ENCODE measurements at places on chromosomes 6 and 20. TPM values are rescaled to one million over a fixed set of nuclear protein-coding genes. Genes with fewer than 3 reads are reported as not detected.

DNA sequence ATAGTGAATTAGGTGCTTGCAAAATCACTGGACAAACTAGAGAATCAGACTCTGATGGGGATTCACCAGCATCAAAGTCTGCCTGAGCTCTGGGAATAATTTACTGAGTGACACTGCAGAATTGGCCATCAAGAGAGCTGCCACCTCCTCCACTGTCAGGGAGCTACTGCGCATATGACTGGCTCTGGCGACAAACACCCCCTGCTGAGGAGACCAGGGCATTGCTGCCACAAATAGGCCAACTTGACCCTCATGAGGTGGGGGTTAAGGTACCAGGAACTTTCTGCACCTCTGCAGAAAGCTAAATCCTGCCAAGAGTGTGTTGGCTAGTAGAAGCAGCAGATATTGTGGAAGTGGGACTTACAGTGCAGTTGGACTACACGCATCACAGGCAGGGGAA is 88.0 kb downstream of the CDS2 start:
- no peaks in the 10 kb centered on the region for H3K36me3 ChIP-seq
- H3K27me3 ChIP-seq: no peaks in the 10 kb centered on the region
- peaks cover 47% of the 10 kb centered on the region for H3K4me1 ChIP-seq
- no peak for DNase-seq

DNA sequence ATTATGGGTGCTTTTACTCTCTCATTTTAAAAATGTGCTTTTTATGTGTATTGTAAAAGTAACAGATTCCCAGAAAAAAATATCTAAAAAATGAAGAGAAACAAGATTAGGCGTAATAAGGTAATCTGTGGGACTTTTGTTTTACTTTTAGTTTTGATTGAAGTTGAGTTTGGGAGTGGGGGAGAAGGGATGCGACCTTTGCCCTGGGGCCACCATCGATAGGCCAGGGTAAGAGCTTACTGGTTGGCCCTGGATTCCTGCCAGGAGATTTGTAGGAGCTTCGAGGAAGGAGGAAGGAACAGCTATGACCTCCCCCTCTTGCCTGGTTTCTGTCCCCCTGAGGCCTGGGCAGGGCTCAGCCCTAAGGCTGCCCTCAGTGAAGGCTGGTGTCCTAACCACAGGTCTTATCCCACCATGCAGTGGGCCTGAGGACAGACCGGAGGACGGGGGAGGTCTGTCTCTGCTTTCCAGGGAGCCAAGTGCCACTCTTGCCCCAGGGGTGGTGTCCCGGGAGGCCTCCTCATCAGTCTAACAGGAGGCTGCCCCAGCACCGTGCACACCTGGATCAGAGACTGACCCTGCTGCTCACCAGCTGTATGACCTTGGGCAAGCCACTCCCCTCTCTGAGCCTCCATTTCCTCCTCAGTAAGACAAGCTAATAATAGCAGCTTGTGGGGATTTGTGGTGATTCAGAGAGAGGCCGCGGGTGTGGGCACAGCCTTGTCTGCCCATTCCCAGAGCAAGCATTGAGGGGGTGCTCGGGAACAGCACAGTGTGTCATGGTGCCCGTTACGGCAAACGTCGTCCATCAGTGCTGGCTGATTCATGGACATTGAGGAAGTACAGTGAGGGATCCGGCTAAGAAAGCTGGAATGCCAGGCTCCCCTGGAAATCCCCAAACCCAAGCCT is 21.2 kb downstream of the TGM2 start:
- H3K4me3 ChIP-seq: peak overlapping the region; percentile 25
- H3K4me1 ChIP-seq: peaks cover 39% of the 10 kb centered on the region
- H3K36me3 ChIP-seq: no peaks in the 10 kb centered on the region
- H3K27ac ChIP-seq: peak overlapping the region; percentile 87
- peak; percentile 91 for DNase-seq

OR2H1 gene
- total RNA-seq: not detected

DNA sequence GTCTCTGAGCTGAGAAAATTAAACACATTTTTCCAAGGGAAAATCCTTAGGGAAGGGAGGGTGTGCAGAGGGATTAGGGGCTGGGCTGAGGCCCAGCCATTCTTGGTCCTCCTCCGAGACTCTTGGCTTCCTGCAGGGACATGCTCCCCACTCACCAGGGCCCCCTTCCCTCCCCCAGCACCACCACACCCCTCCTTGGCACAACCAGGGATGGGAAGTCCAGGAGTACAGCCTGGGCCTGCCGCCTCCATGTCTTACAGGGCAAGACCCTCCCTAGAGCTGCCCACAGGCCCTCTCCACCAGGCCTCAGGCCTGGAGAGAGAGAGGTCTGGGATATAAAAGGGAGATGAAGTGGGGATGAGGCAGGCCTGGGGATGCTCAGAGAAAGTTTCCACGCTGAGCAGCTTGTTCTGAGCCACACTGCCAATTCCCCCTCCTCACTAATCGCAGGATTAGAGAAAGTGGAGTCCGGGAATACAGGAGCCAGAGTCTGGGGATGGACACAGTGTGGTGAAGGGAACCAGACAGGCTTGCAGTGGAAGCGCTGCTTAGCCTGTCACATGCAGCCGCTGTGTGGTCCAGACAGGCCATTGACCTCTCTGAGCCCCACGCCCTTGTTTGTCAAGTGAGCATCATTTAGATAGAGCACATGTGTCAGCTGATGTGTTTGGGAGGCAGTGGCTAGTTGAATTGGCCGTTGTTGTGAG is 105.5 kb downstream of the MRPL14 start:
- H3K4me1 ChIP-seq: no peaks in the 10 kb centered on the region
- peaks cover 23% of the 10 kb centered on the region for H3K27me3 ChIP-seq
- no peak overlapping the region for H3K27ac ChIP-seq
- H3K4me3 ChIP-seq: no peak overlapping the region
- no peak for DNase-seq

- H3K27ac ChIP-seq: no peak overlapping the region
- no peaks in the 10 kb centered on the region for H3K36me3 ChIP-seq
- H3K4me1 ChIP-seq: no peaks in the 10 kb centered on the region
- H3K27me3 ChIP-seq: peaks cover 6% of the 10 kb centered on the region
- no peak for DNase-seq
Observed at GRCh38 chr6:165987483-165988301, 180.0 kb downstream of the TBXT start.

GRCh38 chr20:36929290-36929689 is 22.2 kb downstream of the SAMHD1 start:
- H3K4me3 ChIP-seq: no peak overlapping the region
- H3K27ac ChIP-seq: peak overlapping the region; percentile 3
- H3K36me3 ChIP-seq: 0 out of 2 replicates have a peak, but pooled peaks cover 2% of the 10 kb centered on the region
